ENCODE measurements at places on chromosomes 7 and 10. TPM values are rescaled to one million over a fixed set of nuclear protein-coding genes. Genes with fewer than 3 reads are reported as not detected.

GRCh38 chr7:83603649-83604048 is 45.3 kb downstream of the SEMA3E start:
- no peak for DNase-seq

DNA sequence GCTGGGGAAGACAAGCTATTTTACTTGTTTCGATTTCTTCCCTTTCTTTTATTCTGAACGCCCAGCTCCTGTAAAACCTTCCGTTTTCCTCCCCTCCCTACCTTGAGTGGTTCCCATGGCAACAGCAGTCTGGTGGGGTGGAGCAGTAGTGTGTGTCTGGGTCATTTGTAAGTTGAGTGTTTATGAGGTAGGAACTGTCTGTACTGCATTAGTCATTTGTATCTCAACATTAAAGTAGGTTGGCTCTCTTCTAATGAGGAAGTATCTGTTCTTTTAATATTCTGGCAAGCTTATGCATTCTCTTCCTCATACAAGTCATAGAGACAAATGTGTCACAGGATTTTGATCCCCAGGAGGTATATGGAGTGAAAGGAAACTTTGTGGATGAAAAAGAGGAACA is 85.3 kb upstream of the CCDC6 start:
- no peak for DNase-seq

The FKBP9 gene
- polyA plus RNA-seq, result 174 TPM

DNA sequence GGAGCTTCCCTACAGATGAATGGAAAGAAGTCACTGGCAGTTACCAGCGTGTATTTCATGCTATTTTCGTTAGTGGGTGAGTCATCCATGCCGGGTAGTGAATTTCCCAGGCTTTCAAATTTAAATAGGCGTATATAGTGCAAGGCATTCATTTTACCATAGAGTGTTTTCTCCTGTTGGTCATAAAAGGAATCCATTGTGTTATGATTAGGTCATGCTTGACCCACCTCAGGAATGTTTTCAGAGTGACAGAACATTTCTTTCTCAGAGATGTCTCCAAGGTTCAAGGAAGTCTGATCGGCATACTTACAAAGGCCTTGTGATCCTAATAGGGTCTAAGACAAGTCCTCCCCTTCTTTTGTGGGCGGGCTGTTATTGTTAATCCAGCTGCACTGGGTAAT is 110.7 kb downstream of the AKR1D1 start:
- DNase-seq, result no peak

GRCh38 chr7:139431010-139431409 is 52.5 kb downstream of the KLRG2 start:
- DNase-seq, result no peak

GRCh38 chr7:22481726-22482125 is 18.3 kb downstream of the STEAP1B start:
- DNase-seq, result no peak

Data from left kidney (tissue), 8 donors.